EL (cell line): ENCODE measurements at places on chromosomes 5 and 9.

DNA sequence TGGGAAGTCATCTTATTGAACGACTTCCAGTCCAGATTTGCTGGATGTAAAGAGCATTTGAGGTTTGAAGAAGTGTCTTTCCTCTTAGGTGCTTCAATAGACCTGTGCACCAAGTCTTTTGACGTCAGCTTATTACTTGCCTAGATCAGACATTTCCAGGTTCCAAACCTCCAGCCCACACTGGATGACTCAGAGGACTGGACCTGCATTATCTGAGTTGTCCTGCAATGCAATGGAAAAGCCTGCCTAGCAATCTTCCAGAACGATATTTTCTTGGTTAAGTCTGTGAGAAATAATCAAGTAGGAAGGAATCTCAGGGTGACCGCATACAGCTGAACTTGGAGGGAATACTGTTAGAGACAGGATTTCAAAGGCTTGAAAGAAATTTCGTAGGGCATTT lies 147.2 kb upstream of the MOCS2 start:
- DNase-seq, result peak; percentile 48

GRCh38 chr5:13624283-13625074 lies 320.0 kb downstream of the DNAH5 start:
- peak; percentile 21 for DNase-seq

- peak; percentile 57 for DNase-seq
These were observed 89.8 kb downstream of the SLC1A3 start for GRCh38 chr5:36696059-36696673.

DNA sequence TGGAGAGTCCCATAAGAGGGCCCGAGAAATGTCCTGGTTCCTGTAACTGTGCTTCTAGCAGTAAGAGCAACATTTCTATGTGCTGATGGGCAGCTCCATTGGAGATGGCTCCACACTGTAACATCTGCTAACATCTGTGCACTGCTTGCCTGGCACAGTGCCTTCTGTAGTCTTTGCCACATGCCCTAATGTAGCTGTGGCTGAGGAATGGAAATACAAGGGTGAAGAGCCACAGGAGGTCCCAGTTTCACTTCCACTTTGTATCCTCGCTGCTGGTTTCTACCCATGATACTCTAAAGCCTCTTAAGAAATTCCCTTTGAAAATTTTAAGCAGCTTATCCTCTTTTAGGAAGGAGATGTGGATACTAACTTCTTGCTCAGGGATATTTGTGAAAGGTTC lies 97.4 kb downstream of the HOMER1 start:
- peak; percentile 2 for DNase-seq
